ENCODE measurements at places on chromosomes 3 and 15. TPM values are rescaled to one million over a fixed set of nuclear protein-coding genes. Genes with fewer than 3 reads are reported as not detected.

DHFR2 gene
- total RNA-seq: 2.8 TPM

SCG3 gene
- 0.20 TPM for total RNA-seq

SERPINI2 gene
- not detected for total RNA-seq

ETFA gene
- total RNA-seq: 289 TPM

FSD2 gene
- not detected for total RNA-seq

CHST13 gene
- 1.0 TPM for total RNA-seq

SYNPR gene
- not detected for total RNA-seq

NANOGP8 gene
- not detected for total RNA-seq

FBXO40 gene
- total RNA-seq: not detected

SEMA3G gene
- 0.04 TPM for total RNA-seq

CACNA2D3 gene
- total RNA-seq: 0.05 TPM

SLC41A3 gene
- 22.6 TPM for total RNA-seq

CCR8 gene
- total RNA-seq: not detected

SSR3 gene
- total RNA-seq: 197 TPM

TM4SF1 gene
- total RNA-seq: 2,747 TPM

TNFAIP8L3 gene
- total RNA-seq: 4.4 TPM

ALDH1A2 gene
- 0.16 TPM for total RNA-seq

SERINC4 gene
- total RNA-seq: 0.12 TPM
